Tibial nerve (tissue), 4 donors: ENCODE measurements at places on chromosomes 16 and 17.
A peak's percentile ranks its signal among the peaks of the same experiment; 100 is the strongest.

DNA sequence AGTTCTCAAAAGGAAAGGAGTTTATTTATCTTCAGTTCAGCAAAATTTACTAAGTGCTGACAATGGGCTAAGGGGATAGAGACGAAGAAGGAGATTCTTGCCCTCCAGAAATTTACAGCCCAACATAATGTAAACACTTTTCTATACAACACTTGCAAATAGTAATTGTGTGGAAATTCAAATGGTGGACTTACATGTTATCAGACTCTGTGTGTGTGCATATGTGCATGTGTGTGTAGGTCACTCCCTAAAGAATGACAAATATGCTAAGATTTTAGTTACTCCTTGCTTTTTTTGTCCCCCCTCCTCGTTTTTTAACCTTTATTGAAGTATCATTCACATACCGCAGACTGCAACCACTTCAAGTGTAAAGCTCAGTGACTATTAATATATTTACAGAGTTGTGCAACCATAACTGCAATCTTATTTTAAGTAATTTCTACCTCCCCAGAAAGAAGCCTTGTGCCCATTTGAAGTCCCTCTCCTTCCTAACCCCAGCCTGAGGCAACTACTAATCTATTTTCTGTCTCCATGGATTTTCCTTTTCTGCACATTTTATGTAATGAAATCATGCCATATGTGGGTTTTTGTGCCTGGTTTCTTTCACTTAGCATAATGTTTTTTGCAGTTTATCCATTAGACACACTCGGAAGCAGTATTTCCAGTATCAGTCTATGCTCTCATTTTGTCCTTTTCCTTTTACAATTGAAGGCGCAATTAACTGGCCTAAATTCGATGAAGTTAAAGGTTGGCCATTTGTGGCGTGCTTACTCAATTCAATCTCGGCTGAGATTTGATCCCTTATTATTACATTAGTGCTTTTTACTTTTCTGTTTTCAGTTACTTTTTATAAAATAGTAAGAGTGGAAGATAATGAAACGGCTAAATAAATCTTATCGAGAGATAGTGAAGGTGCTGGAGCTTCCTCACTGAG, 318.4 kb downstream of the HAPSTR1 start:
- no peaks in the 10 kb centered on the region for H3K4me1 ChIP-seq
- no peak for DNase-seq
- no peaks in the 10 kb centered on the region for H3K27me3 ChIP-seq
- no peak overlapping the region for H3K27ac ChIP-seq

- H3K27ac ChIP-seq: no peak overlapping the region
- no peaks in the 10 kb centered on the region for H3K36me3 ChIP-seq
- no peak overlapping the region for H3K4me3 ChIP-seq
- no peak for DNase-seq
- no peaks in the 10 kb centered on the region for H3K4me1 ChIP-seq
Observed at GRCh38 chr16:27430923-27431484, 29.0 kb downstream of the IL21R start.

DNA sequence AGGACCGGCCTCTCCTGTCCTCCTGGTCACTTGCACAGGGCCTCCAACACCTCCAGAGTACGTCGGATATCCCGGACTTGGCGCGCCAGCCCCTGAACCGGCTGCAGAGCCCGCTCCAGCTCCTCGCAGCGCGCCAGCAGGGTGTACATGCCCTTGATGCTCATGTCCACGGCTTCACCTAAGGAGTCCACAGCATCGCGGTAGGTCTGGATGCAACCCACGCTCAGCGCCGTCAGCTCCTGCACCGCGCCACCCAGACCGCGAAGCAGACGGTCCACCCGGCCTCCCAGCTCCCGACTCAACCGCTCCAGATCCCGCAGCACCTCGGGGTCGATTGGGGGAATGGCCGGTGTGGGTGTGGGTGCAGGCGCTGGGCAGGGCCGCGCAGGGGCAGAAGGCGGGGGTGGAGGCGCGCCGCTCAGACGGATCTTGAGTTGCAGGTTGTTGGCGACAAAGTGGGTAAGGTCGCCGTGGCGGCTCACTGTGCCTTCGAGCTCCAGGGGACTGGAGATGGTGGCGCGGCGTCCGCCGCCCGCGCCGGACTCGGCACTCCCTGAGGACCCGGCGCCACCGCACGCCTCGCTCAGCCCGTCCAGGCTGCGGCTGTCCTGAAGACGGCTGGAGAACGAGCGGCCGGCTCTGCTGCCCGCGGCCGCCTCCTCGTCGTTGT, 804 bp downstream of the BORCS6 start:
- DNase-seq: no peak
- H3K4me1 ChIP-seq: peaks cover 43% of the 10 kb centered on the region
- H3K27ac ChIP-seq: peak overlapping the region; percentile 99
- H3K27me3 ChIP-seq: no peaks in the 10 kb centered on the region

DNA sequence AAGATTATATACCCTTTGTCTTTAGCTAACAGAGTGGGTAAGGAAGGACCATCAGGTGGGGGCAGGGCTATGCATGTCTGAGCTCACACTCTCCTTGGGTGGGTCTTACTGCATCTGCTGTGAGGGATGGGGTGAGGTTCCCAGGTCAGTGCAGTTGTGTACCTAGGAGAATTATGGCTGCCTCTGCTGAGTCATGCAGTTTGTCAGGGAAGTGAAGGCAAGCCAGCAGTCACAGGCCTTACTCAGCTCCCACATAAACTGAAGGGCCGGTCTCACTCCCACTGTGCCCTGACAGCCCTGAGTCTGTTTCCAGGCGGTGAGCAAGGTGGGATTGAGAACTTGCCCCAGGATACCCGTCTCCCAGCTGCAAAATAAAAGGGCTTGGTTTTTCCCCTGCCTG, 328.6 kb downstream of the MAP2K6 start:
- no peaks in the 10 kb centered on the region for H3K36me3 ChIP-seq

DNA sequence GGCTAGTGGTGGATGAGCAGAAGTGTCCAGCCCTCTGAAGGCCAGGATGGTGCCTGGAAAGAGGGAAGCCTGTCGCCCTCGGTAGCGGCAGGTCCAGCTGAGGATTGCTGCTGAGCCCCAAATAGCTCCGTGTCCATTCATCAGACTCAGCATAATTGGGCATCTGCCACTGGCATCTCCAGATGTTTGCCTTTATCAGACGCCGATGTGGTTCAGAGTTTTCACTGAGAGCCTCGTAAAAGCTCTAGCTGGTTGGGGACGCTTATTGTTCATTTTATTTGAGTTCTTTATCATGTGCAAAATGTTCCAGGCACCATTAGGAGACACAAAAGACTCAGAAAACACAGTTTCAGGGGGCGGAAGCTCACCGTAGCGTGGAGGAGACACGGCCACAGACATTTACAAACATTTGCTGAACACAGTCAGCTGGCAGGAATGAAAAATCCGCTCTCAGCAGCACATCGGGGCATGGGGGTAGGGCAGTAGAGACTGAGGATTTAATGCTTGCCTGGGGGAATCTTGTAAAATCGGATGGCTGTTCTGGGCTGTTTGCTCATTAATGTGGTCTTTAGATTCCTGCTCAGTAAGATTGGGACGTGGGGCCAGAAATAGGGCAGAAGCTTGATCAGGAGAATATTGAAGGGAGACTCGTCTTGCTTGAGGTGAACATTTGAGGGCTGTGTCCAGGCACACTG, 41.7 kb downstream of the SMPD3 start:
- H3K4me1 ChIP-seq: no peaks in the 10 kb centered on the region
- no peaks in the 10 kb centered on the region for H3K36me3 ChIP-seq
- peaks cover 18% of the 10 kb centered on the region for H3K27me3 ChIP-seq

DNA sequence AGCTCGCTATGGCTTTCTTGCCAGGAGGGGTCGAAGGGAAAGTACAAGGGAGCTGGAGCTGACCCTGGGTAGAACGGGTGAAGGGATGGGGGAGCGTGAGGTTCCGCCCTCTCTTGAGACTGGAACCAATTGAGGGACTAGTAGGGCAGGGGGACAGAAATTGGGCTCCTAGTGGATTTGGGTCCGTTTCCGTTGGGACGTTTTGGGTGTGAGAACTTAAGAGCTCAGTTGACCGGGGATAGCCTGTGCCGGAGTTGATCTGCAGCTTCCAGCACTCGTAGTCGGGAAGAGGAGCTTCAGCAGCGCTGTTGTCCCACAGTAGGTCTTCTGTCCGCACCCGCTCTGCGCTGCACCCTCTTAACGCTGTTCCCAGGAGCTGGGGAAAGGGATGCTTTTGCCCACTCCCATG, 481 bp downstream of the CNTROB start:
- H3K27me3 ChIP-seq: no peaks in the 10 kb centered on the region
- H3K36me3 ChIP-seq: peaks cover 53% of the 10 kb centered on the region
- peak overlapping the region; percentile 94 for H3K27ac ChIP-seq
- peak; percentile 22 for DNase-seq
- H3K4me1 ChIP-seq: no peaks in the 10 kb centered on the region

GRCh38 chr16:4957720-4958509, at the start of gene SEC14L5:
SEC14L5 (plus strand) TSS chr16:4958330; CDS start chr16:4959324, 994 bp downstream.
- peak; percentile 99 for DNase-seq
- peak within 1 kb of the TSS; percentile 70 for H3K27ac ChIP-seq
- H3K4me3 ChIP-seq: peak within 1 kb of the TSS; percentile 38
- no peaks in the 10 kb centered on the region for H3K4me1 ChIP-seq
- H3K27me3 ChIP-seq: no peaks in the 10 kb centered on the region

DNA sequence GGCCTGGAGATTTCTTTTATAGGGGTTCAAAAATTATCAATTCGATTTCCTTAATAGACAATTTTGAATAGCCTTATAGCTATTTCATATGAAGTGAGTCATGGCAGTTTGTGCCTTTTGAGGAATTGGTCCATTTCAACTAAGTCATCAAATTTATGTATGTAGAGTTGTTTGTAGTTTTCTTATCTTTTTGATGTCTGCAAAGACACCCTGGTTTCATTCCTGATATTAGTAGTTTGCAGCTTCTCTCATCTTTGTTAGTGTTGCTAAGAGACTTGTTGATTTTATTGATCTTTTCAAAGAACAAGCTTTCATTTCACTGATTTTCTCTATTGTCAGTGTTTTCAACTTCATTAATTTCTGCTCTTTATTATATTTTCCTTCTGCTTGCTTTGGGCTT, 44.2 kb downstream of the N4BP1 start:
- no peak overlapping the region for H3K27ac ChIP-seq
- no peak for DNase-seq

DNA sequence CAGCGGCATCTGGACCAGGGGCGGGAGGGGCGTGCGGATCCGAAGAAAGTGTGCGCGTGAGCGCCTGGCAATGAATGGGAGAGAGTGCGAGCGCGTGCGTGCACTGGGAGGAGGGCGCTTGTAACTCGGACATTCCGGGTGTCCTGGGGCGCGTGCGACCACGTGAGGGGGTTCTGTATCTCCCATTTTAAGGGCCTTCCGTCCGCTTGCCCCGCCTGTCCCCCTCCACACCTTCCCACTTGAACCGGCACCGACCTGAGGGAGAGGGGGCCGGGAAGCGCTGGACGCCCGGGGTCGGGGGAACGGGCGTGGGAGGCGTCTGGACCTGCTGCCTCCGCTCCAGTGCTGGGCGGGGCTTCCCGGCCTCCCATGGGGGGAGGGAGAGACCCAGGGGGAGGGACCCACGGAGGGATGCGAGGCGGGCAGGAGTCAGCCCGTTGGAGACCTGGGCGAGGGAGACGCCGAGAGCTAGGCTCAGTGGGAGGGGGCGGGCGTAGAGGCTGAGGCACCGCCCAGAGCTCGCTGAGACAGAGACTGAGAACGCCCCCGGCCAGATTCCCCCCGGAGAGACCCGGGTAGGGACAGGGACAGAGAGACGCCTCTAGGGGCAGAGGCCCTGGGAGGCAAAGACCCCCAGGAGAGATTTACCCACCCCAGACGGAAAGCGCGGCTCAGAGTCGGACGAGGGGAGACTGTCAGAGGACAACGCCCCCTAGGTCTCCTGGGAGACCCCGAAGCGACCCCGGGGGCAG, at the start of gene KREMEN2:
TSS of gene KREMEN2 (plus strand) at position 553 of the 752 bp plus-strand sequence. CDS start 246 bp downstream, outside the sequence.
- H3K4me3 ChIP-seq: no peak within 1 kb of the TSS
- no peak within 1 kb of the TSS for H3K27ac ChIP-seq
- peaks cover 2% of the 10 kb centered on the region for H3K27me3 ChIP-seq
- peaks cover 17% of the 10 kb centered on the region for H3K4me1 ChIP-seq
- H3K36me3 ChIP-seq: no peaks in the 10 kb centered on the region

GRCh38 chr17:8001976-8002720, at the start of gene GUCY2D:
GUCY2D (plus strand) TSS chr17:8002615; CDS start chr17:8003048, 433 bp downstream.
- H3K27ac ChIP-seq: no peak within 1 kb of the TSS
- no peaks in the 10 kb centered on the region for H3K36me3 ChIP-seq
- H3K4me3 ChIP-seq: peak within 1 kb of the TSS; percentile 12
